ENCODE measurements at places on chromosomes 2 and 18. TPM values are rescaled to one million over a fixed set of nuclear protein-coding genes. Genes with fewer than 3 reads are reported as not detected.

- DNase-seq, result no peak
These were observed 137.9 kb upstream of the PARD3B start for GRCh38 chr2:204407204-204408014.

Gene FAM124B
- polyA plus RNA-seq, result not detected

Gene CLEC4F
- polyA plus RNA-seq, result 0.54 TPM

Gene ANKRD30B
- not detected for polyA plus RNA-seq

GRCh38 chr2:107364361-107364950, 462.2 kb upstream of the RGPD4 start:
- DNase-seq, result no peak

Measured in muscle of arm (tissue), 14 donors.